ENCODE measurements at places on chromosomes 1 and 21. TPM values are rescaled to one million over a fixed set of nuclear protein-coding genes. Genes with fewer than 3 reads are reported as not detected.
A peak's percentile ranks its signal among the peaks of the same experiment; 100 is the strongest.

DNA sequence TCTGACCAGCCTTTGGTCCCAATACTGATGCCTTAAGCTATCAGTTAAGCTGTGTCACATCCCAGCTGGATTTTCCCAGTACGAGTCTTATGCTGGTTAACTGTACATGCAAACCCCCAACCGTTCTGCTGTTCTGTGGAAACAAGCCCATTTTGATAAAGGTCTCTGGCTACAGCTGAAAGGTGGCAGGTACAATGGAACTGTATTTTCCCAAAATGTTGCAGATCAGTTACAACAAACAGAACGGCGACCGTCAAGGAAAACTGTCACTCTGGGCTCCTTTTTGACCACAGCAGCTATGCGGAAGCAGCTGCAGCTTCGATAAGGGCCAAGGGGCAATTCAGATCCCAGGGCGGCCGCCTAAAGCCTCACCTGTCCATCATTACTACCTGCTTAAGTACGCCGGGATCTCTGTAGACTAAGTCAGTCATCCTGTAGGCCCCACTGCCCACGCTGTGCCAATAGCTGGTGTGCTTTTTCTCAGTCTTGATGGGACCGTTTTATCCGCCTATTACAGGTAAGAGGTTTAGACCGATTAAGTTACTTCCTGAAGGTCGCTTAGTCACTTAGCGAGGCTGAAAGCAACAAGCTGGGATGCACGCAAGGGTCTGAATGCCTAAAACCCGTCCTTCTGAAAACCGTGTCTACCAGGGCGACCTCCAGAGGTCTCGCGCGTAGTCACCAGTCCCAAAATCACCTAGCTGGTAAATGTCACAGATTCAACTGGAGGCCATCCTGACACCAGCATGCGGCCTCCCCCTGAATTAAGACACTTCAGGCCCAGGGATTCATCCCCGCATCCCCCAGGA is 11.1 kb upstream of the RAB42 start:
- peaks cover 44% of the 10 kb centered on the region for H3K4me1 ChIP-seq
- DNase-seq: no peak
- H3K27me3 ChIP-seq: no peaks in the 10 kb centered on the region
- peak overlapping the region; percentile 99 for H3K4me3 ChIP-seq
- peak overlapping the region; percentile 93 for H3K27ac ChIP-seq
- H3K36me3 ChIP-seq: peaks cover 35% of the 10 kb centered on the region

GRCh38 chr1:225158291-225158690 is 228.8 kb downstream of the DNAH14 start:
- H3K36me3 ChIP-seq: no peaks in the 10 kb centered on the region
- no peak overlapping the region for H3K27ac ChIP-seq
- no peaks in the 10 kb centered on the region for H3K27me3 ChIP-seq
- DNase-seq: no peak
- no peak overlapping the region for H3K4me3 ChIP-seq

- no peak overlapping the region for H3K27ac ChIP-seq
- H3K27me3 ChIP-seq: peaks cover 6% of the 10 kb centered on the region
- H3K4me1 ChIP-seq: no peaks in the 10 kb centered on the region
These were observed 144.4 kb downstream of the PTBP2 start for GRCh38 chr1:96865731-96866685.

GRCh38 chr1:83554174-83554573 is 444.8 kb downstream of the TTLL7 start:
- H3K27ac ChIP-seq: no peak overlapping the region
- DNase-seq: no peak
- no peak overlapping the region for H3K4me3 ChIP-seq
- no peaks in the 10 kb centered on the region for H3K4me1 ChIP-seq
- no peaks in the 10 kb centered on the region for H3K27me3 ChIP-seq

DNA sequence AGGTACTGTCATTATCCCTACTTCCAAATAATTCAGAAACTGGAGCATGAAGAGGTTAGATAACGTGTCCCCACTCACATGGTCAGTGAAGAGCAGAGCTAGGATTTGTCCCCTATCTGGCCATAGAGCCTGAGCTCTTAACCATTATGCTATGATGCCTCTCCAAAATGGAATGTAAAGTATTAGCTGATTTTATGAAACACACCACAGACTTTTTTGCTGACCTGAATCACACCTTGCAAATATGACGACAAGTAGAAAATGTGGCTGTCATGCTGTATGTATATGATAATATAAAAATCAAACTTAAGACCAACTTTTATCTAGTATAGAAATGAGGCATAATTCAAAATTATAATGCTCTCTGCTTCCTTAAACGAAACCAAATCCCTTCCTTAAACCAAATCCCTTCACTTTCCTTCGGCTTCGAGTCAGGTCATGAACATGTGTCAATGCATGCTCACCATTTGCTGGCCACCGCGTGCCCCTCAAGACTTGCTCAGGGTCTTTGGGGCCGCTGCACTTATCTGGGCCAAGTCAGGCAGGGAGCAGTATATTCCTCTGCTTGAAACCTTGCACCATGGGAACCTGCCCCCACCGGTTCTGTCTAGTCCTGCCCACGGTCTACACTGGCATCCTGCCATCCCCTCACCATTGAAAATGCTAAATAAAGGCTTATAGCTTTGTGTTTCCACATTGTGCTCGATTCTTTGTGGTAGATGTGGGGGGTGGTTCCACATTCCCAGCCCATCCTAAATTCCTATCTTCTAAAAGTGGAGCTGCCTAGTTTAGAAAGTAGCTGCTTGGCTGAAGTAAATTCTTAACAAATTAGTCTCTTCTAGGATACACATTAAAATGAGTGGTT is 1.6 kb upstream of the TMCC2 start:
- DNase-seq: no peak
- H3K27me3 ChIP-seq: peaks cover 23% of the 10 kb centered on the region
- peaks cover 2% of the 10 kb centered on the region for H3K36me3 ChIP-seq
- peaks cover 38% of the 10 kb centered on the region for H3K4me1 ChIP-seq
- H3K27ac ChIP-seq: no peak overlapping the region
- peak overlapping the region; percentile 4 for H3K4me3 ChIP-seq

The OR2L5 gene
- 0.16 TPM for total RNA-seq

DNA sequence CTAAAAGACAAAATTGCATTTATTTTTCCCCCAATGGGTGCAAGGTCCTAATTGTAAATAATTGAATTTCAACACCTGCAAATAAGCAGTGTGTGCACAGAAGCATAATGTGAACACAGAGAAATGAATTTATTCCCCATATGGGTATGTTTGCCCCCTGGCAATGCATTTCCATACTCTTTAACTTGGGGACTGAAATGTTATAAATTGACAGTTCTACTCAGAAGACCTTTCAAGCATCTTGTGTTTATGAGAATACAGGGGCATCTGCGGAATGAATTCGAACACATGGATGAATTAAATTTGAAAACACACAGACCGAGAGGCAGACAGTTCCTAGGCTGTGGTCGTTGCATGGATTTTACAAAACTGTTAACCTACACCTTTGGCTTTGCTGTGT is 3.5 kb downstream of the PBX1 start:
- H3K27me3 ChIP-seq: peaks cover 29% of the 10 kb centered on the region
- DNase-seq: no peak
- H3K36me3 ChIP-seq: no peaks in the 10 kb centered on the region
- H3K4me1 ChIP-seq: peaks cover 11% of the 10 kb centered on the region
- no peak overlapping the region for H3K4me3 ChIP-seq

The A3GALT2 gene
- not detected for total RNA-seq

GRCh38 chr21:39504230-39504629 is 52.5 kb downstream of the SH3BGR start:
- no peak for DNase-seq
- H3K27ac ChIP-seq: no peak overlapping the region
- no peaks in the 10 kb centered on the region for H3K27me3 ChIP-seq

The PDPN gene
- not detected for total RNA-seq

The FMO3 gene
- not detected for total RNA-seq

DNA sequence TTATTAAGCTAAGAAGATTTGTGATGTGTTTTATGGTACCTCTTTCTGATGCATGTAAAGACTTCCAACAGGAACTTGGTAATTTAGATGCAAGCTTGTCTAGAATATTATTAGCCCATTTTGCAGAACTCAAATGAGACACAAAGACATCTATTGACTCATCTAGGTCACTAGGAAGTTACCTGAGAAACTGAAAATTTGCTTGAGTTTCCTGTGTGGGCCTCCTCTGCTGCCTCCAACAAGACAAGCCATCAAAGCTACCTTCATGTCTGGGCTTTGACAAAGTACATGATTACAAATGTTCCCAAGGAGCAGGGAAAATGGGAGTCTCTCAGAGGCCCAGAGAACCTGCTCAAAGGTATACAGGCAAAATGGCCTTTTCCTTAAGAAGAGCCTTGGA is 5.6 kb downstream of the RUNX1 start:
- H3K27me3 ChIP-seq: no peaks in the 10 kb centered on the region
- H3K4me3 ChIP-seq: peak overlapping the region; percentile 93
- H3K27ac ChIP-seq: peak overlapping the region; percentile 97
- H3K4me1 ChIP-seq: peaks cover 95% of the 10 kb centered on the region
